Skin of body (tissue), 3 donors: ENCODE measurements at places on chromosomes 3 and 15.
A peak's percentile ranks its signal among the peaks of the same experiment; 100 is the strongest.

DNA sequence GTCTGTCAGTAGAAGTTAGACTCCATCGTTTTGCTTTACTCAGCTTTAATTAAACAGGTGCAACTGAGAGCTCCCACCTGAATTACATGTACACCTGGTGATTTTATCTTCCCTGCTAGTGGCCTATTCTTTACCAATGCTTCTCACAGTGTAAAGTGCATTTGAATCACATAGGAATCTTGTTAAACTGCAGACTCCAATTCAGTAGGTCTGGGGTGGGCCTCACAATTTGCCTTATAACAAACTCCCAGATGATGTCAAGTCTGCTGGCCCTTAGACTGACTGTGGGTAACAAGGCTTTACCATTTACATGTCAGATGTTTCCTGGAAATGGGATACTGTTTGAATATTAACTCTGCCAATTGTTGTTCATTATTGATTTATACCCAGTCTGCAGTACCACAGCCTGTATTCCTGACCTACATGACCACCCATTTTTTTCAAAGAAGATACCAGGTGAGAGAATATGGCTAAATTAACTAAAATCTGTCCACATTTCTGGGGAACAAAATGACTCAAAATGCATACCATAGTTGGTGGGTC, 37.2 kb downstream of the CMSS1 start:
- no peak for DNase-seq

DNA sequence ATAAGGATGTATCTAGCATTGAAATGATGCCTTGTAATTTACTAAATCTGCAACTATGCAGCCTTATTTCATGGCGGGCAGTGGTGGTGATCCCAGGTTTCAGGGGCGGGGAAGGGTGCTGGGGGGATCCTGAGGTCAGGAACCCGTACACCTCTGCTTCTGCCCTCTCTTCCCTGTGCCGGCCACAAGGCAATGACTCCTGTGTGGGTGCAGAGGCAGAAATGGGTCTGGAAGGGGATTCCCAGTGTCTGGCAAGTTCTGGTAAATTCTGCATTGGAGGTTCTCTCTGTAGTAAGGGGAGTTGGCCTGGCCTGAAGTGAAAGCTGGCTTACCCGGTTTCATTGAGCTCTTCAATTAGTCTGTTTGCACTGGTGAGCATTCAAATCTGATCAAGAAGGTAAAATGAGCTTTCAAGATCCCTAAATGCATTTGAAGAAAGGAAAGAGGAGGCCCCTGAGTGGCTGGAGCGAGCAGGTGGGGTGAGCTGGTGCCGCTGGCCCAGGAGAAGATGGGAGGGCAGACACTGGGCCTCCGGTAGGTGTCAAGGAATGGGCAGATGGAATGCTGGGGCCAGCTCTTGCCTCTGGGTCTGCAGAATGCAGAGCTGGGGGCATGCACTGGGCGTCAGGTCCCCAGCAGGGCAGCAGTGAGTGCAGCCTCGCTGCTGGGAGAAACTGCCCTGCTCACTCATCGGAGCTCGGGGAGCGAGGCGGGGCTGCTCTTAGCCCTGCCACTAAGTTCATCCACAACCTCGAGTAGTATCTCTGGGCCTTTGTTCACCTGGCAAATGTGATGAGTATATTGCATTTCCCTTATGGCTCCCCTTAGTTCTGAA, 13.7 kb downstream of the NRROS start:
- DNase-seq = no peak

DNA sequence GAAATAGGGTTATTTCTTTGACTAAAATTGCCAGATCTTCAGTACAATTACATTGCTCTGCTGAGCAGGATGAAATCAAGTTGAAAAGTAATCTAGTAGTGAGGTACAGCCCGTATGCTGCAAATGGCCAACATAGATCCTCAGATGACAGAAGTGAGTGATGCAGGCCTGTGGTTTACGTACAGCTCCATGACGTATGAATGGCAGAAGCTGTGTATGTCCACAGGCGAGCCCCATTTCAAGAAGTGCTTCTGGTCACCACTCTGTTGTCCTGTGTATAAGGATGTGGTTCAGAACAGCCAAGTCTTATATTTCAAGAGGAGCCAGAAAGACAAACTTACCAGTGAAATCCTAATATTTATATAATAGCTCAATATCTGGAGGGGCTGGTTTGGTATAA, 9.2 kb downstream of the CD86 start:
- DNase-seq = no peak

- DNase-seq = no peak
Measured at GRCh38 chr15:101180620-101181307, 71.1 kb downstream of the CHSY1 start.

GRCh38 chr15:67456677-67457529, 64.0 kb upstream of the C15orf61 start:
- peak; percentile 48 for DNase-seq

DNA sequence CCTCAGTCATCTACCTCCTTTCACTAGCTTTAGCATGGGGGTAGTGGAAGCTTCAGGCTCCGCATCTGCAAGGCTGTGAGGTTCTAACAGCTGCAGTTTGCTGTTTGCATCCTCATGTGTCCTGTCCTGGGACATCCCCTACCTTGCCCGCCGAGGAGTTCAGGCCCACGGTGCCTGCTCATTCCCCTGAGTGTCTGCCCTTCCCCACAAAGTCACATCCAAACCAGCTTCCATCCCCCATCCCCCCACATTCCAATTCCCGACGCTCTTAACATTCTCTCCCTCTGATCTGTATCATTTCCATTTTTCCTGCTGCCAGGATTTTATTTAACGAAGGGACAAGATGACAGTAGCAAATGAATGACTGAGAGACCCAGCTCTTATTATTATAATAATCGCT, 43.8 kb downstream of the HRH1 start:
- DNase-seq = no peak

- DNase-seq = peak; percentile 12
Measured at GRCh38 chr3:19432669-19433068, 284.4 kb downstream of the KCNH8 start.

GRCh38 chr15:35833581-35833980, 287.6 kb upstream of the DPH6 start:
- DNase-seq = no peak

DNA sequence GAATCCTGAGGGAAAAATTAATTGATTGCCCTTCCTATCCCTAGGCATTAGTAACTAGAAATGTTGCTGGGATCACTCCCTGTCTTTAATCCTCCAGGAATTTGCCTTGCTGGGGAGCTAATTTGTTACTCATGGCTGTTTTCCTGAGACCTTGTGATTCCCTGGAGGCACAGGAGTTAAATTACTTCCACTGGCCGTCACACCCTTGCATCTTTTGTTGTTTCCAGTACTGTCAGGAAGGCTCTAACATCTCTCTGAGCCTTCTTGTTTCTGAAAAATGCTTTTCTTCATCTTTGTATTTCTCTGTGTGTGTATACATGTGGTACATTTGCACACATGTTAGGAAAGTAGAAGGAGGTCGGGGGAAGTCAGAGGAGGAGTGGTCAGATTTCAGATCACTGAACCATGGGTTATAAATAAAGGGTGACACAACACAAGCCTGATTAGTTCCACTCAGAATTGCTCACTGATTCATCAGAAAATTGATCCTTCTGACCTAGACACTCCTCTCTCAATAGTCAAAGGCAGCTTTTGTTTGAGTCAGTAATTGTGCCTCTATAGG, 23.5 kb upstream of the LRRFIP2 start:
- no peak for DNase-seq

- DNase-seq = no peak
Measured at GRCh38 chr3:194279701-194280360, 71.3 kb downstream of the CPN2 start.

DNA sequence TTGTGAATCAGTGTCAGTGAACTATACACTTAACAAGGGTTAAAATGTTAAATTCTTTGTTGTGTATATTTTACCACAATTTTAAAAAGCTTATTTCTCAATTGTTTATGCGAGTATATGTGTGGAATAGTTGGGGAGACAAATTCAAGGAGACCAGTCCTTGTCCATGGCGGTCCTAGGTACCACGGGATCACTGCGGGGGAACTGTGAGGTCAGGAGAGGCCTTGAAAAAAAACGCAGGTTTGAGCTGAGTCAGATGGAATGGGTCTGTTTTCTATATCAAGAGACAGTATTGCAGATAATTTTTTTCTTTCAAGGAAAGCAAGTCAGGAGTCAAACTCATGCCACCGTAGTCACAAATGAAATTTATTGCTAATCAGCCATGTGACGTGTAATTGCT, 18.5 kb downstream of the IGF1R start:
- no peak for DNase-seq

- DNase-seq = no peak
Measured at GRCh38 chr3:123295171-123295900, 93.6 kb downstream of the SEC22A start.

GRCh38 chr15:67190326-67190725, 64.1 kb downstream of the AAGAB start:
- no peak for DNase-seq

GRCh38 chr3:116474801-116475200, 29.5 kb upstream of the LSAMP start:
- DNase-seq = no peak

DNA sequence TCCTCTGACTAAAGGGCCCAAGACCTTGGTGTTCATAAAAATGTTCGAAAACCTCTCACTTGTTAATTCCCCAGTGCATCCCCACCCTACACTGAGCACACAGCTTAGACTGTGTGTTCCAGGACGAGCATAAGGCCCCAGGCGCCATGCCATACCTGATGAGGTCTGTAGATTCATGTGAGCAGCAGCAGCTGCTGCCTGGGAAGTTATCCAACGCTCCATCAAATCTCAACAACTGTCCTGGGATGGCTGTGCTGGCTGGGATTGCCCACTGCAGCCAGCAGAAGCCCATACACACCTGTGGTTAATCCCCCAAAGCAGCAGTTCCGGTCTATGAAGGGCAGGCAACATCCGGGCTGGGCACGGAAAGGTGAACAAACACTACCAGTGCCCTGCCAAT, 391.2 kb downstream of the IL20RB start:
- no peak for DNase-seq

DNA sequence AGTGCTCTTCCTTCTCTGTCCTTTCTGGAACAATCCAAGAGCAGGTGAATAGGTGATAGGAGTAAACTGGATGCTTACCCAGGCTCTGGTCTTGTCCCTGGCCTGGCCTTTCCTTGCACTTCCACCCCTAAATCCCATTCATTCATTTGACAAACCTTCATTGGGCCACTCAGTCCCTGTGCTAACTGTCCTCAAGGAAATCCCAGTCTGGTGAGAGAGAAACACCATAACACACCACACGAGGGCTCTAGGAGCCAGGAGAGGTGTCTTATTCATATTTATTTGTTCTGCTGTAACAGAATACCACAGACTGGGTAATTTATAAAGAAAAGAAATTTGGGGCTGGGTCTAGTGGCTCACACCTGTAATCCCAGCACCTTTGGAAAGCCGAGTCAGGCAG, 22.8 kb downstream of the EFCC1 start:
- no peak for DNase-seq

- no peak for DNase-seq
Measured at GRCh38 chr15:53710906-53711305, 48.6 kb downstream of the WDR72 start.

DNA sequence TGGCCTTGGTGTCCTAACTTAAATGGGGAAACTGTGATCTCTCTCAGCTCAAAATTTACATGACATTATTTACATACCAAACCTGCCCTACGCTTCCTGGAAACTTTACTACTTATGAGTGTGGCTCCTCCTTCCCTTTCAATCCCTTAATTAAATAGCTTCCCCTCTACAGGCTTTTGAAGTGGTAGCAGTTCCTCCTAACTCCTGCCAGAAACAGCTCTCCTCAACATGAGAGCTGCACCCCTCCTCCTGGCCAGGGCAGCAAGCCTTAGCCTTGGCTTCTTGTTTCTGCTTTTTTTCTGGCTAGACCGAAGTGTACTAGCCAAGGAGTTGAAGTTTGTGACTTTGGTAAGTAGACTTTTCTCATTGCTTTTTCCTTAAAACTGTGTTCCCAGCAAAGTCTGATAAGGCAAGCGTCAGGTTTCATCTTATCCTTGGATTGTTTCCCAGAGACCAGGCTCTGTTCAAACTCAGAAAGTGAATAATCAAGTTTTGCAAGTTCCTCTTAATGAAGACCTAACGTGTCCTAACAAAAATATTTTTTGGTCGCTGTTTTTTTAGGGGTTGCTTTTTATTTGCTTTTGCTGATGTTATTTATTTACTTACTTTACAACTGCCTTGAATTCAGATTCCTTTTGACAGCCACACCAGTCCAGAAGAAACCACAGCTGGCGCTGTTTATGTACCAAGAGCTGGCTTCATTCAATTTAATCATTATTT, at the start of gene ACP3:
TSS of gene ACP3 (plus strand) at position 179 of the 720 bp plus-strand sequence. CDS start at position 229, 50 bp downstream.
- DNase-seq = peak; percentile 65

DNA sequence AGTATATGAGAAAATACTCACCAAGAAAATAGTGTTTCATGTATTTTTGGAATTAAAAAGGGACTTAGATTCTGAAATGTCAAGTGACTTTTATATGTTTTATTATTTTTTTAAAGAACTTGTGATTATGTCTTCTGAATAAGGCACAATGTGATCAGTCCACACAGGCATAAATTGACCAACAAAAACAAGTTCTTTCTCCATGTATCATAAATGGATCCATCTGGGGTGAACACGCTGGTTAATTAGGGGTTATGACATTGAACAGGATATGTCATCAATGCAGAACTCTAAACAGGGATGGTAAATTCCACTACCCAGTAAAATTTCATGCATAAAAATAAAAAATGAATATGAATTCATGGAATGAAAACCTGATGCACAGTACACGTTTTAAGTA, 31.3 kb upstream of the PIK3CA start:
- DNase-seq = no peak
